ENCODE measurements at places on chromosomes 13 and 19. TPM values are rescaled to one million over a fixed set of nuclear protein-coding genes. Genes with fewer than 3 reads are reported as not detected.

TRPC4 gene
- 1.3 TPM for polyA plus RNA-seq

- no peak for DNase-seq
Measured at GRCh38 chr13:41641961-41642360, 184.6 kb downstream of the RGCC start.

DNA sequence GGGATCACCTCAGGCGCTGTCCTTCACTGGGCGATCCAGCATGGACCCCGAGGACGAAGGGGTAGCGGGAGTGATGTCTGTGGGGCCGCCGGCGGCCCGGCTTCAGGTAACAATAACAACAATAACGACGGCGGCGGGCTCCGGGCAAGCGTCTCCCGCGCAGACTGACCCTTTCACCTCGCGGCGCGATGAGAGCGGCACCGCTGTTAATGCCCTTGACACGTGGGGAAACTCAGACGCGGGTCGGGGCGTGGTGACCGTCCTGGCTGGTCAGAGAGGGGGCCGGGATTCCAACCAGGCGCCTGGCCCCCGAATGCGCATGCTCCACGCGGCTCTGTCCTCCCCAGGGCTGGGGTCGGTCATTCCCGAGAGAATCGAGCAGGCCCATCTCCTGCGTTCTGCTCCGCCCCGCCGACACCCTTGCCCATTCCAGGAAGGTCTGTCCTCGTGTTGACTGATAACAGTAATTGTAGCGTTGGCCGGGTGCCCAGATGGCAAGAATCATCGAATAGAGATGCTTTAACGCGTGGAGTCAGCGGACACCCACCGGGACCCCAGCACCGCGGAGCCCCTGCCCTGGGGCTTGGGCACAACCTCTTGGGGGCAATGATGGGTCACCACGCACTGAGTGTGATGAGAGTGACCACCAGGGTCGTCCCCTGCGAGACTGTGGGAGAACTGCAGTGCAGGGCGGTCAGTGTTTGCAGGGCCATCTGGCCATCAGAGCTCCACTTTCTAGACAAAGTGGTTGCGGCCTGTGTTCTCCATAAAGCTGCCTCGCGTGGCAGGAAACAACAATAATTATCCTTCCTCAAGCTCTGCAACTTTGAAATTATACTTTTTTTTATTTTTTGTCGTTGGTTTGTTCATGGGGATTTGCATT lies 528 bp downstream of the ZNF8 start:
- peak; percentile 83 for DNase-seq

ZNF83 gene
- 90.2 TPM for polyA plus RNA-seq

DNA sequence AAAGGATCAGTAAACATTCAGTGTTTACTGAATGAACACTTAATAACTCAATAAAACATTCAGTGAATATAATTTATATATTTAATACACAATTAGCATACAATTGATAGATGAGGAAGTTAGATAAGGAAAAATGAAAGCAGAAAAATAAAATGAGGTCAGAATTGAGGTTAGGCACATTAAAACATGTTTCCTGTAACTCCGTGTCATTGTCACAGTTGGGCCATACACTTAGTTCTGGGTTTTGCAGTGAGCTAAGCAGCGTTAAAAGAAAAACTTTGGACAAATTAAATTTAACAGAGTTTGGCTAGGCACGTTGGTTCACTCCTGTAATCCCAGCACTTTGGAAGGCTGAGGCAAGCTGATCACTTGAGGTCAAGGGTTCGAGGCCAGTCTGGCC lies 71.4 kb downstream of the MIPEP start:
- no peak for DNase-seq

PTH2 gene
- not detected for polyA plus RNA-seq

- no peak for DNase-seq
Measured at GRCh38 chr13:35086667-35087066, 144.6 kb downstream of the NBEA start.

DNA sequence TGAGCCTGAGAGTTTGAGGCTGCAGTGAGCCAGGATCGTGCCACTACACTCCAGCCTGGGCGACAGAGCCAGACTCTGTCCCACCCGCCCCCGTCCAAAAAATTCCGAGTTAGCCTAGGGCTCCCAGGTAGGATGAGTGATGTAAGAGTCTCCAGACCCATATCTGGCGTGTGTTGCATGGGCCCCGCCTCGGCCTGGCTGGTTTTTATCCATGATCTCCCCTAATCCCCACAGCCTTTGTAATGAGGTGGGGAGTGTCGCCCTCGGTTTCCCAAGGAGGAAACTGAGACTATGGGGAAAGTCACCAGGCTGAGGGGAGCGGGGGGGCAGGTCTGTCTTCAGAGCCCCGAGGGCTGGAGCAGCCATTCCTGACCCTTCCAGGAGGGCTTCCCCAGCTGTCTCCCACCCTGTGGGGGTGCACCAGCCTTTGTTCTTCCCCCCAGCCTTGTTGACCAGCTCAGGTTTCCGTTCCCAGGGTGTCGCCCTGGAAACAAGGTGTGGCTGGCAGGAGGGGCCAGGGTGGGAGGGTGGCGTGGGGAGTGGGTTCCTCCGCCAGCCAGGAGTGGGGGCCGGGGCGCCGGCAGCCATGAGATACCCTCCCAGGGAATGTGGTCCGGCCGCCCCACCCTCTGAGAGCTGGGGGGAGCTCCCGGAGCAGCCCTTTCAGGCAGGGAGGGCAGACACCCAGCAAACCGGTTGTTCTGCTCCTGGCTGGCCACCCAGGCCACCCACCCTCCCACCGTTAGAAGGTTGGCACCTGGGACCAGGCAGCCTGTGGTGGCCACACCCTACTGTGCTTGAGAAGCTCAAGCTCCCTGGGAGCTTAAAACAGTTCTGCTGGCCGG lies 11.5 kb downstream of the MYH14 start:
- peak; percentile 88 for DNase-seq
